T-helper 22 cell (primary cell): ENCODE measurements at places on chromosomes 11 and 22.

DNA sequence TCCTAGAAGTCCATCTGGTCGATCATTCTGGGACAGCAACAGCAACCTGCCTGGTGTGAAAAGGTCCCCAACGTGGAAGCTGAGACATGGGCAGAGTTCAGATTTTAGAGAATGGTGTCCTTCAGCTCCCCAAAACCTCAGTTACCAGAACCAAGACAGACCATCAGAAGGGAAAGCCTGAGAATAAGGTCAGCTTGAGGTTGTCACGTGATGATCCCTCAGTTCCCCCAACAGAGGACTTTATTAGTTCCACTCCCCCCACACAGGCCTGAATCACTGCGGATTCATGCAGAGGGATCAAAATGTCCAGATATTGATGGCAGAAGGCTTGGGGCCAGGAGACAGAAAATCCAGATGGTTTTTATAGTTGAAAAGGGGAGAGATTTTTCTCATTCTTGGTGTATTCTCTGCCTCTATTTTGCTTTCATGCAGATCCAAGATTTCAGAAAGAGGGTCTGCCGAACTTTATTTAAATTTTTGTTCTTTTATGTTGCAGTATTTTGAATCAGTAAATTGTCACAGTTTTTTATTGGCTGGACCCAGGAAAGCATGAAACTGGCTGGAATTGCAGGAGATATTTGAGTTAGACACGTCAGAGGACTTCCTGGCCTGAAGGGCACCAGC is 139.0 kb upstream of the NTM start:
- DNase-seq = no peak

GRCh38 chr11:66766681-66767080 is 37.7 kb upstream of the SPTBN2 start:
- no peak for DNase-seq

- no peak for DNase-seq
Measured at GRCh38 chr11:64619811-64620380, 28.9 kb downstream of the SLC22A12 start.

GRCh38 chr22:39765046-39765445 is 128.5 kb downstream of the ENTHD1 start:
- DNase-seq = no peak

GRCh38 chr22:43226377-43227238 is 39.7 kb upstream of the TTLL12 start:
- DNase-seq = no peak

DNA sequence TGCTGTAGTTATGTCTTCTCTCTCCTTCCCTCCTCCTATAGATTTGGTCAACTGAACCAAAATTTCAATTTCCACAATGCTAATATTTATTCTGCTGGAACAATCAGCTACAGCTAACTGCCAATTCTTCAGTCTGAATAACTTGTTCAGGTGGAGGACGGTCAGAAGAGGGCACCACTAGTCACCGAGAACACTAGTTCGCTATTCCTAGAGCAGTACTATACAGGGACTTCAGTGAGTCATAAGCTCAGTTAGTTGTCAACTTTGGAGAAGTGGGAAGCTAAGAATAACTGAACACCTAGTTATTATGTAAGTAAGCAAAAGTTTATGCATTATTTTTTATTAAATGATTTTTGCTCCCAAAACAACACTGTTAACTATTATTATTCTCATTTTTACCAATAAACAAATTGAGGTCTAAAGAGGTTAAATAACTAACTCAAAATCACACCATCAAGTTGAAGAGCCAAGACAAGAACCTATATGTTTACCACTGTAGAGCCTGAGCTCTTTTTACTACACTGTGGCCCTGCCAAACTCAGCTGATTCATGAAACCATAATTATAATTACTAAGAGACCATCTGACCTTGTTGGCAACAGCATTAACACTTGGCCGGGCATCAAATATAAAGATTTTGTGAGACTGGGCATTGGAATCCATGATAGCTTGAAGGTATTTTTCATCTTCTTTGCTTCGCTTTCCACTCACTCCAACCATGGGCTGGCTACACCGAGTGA is 59.0 kb downstream of the CEP57 start:
- DNase-seq = no peak

DNA sequence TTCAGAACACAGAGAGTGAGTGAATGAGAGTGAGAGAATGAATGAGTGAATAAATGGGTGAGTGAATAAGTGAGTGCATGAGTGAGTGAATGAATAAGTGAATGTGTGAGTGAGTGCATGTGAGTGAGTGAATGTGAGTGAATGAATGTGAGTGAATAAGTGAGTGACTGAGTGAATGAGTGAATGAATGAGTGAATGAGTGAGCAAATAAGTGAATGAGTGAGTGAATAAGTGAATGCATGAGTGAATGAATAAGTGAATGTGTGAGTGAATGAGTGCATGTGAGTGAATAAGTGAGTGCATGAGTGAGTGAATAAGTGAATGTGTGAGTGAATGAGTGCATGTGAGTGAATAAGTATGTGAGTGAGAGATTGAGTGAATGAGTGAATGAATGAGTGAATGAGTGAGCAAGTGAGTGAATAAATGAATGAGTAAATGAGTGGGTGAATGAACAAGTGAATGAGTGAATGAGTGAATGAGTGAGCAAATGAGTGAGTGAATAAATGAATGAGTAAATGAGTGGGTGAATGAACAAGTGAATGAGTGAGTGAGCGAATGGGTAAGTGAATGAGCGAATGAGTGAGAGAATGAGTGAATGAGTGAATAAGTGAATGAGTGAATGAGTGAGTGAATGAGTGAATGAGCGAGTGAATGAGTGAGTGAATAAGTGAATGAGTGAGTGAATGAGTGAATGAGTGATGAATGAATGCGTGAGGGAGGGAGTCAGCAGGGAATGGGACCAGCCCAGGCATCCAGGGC is 21.3 kb upstream of the MUC5B start:
- no peak for DNase-seq

- DNase-seq = no peak
Measured at GRCh38 chr11:69086152-69087132, 37.7 kb downstream of the TPCN2 start.

DNA sequence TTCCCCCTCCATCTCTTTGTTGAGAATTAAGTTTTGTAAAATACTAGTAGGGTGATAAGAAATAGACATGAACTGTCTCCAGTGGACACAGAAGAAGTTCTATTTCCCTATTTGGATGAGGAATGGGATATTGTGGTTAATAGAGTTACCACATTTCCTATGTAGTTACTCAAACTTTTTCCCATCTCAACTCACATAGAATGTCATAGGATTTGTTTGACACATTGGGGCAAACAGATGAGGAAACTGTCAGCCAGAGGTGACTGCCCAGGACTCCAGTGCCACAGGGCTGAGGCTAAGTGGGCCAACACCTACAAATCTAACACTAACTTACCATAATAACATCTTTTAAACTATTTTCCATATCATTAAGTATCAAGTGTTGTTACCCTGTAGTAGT is 58.3 kb downstream of the CCDC83 start:
- no peak for DNase-seq

GRCh38 chr11:95877291-95877690 is 46.6 kb downstream of the MTMR2 start:
- no peak for DNase-seq

DNA sequence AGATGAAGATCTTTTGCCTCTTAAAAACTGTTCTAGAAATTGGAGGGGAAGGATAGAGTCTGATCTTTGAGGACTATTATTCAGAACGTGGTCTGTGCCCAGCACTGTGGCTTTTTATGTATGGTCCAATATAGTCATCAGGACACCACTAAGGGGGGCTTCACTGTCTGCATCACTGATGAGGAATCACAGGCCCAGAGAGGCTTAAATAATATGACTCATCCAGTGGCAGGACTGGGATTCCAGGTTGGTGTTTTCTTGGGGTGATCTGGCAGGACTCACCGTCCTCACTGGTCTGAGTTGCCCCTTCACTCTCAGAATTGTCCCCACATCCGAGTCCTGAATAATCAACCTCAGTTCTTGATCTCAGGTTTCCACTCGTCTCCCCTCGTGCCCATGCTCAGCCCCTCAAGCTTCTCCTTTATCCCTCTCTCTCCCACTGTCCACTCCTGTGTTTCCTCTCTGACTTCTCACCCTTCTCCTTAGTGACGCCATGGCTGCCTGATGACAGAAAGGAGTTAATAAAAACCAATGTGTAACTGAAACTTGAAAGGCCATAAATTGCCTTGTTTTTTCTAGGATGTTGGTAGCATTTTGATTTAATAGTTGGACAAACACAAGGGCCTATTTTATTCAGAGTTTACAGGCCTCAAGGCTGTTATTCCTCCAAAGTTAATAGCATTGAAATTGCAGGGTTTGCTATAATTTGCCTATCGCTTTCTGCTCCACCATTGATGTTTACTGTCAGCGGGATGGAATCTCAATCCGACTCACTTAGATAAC is 95.7 kb upstream of the NNMT start:
- no peak for DNase-seq
